ENCODE measurements at places on chromosomes 7 and 10.

GRCh38 chr10:14500172-14500765 is 169.5 kb upstream of the FRMD4A start:
- no peak for DNase-seq

GRCh38 chr10:112336556-112337201 is 37.2 kb upstream of the ACSL5 start:
- DNase-seq: no peak

- no peak for DNase-seq
Observed at GRCh38 chr10:110002801-110003523, 4.8 kb upstream of the ADD3 start.

DNA sequence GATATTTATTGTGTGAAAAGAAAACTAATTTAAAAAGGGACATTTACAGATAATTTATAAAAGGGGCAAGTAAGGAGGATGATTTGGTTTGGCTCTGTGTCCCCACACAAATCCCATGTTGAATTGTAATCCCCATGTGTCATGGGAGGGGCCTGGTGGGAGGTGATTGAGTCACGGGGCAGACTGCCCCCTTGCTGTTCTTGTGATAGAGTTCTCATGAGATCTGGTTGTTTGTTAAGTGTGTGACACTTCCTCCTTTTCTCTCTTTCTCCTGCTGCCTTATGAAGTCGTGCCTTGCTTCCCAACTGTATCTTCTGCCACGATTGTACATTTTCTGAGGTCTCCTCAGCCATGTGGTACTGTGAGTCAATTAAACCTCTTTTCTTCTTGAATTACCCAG is 171.0 kb upstream of the SEMA3E start:
- no peak for DNase-seq
